ENCODE measurements at places on chromosomes 16 and 17.
A peak's percentile ranks its signal among the peaks of the same experiment; 100 is the strongest.

DNA sequence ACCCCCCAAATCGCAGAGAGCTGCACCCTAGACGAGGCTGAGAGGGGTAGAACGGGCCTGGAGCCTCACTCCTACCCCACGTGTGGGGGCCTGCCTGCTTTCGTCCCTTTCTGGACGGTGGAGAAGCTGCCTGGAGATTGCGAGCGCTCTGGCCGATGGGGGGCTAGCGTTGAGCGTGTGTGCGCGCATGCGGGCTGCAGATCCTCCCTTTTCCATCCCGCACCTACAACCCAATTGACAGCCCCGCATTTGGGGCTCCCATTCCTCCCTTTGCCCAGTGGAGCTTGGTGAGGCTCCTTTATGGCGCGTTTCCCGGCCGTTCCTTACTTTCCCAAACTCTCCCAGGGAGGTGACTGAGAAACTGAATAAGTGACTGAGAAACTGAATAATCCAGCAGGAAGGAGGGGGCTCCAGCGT is 907 bp upstream of the ESRP2 start:
- no peak for DNase-seq

- no peak for DNase-seq
These were observed 44.1 kb downstream of the DNAH17 start for GRCh38 chr17:78532922-78533640.

DNA sequence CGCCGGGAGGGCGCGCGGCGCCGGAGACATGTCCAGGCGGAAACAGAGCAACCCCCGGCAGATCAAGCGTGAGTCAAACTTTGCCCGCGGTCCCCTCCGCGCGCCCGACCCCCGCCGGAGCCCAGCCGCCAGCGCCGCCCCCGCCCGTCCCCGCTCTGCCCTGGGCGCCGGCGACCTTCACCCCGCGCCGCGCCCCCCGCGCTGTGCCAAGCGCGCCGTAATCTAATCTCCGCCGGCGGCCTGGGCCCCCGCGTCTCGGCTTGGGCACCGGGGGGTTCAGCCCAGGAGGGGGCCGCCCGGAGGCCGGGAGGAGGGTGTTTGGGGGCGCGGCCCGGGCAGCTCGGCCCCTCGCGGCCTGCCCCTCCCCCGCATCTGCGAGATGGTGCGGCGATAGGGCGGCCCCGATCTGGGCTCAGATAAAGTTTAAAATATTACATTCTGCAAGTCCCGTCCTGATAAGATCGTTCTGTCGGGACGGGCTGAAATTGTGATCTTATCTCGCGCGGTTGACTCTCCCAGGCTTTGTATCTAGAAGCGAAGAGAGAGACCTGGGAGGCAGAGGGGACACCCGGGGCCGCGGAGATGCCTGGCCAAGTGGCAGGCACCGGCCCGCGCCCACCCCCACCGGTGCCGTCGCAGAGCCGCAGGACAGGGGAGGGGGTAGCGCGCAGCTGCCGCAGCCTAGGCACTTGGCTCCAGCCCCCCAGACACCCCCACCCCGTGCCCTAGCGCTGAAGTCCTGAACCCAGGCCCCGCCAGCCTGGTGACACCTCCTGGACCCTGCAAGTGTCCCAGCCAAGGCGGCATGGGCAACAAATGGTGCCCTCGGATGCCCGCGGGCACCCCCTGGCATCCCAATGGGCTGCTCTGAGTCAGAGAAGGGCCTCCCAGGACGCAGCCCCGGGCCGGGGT is 787 bp downstream of the ZFPM1 start:
- no peak for DNase-seq

GRCh38 chr17:27760069-27760885 is 40.1 kb downstream of the NOS2 start:
- DNase-seq: peak; percentile 50

- DNase-seq: no peak
These were observed 23.2 kb downstream of the ZNF652 start for GRCh38 chr17:49338883-49339282.

DNA sequence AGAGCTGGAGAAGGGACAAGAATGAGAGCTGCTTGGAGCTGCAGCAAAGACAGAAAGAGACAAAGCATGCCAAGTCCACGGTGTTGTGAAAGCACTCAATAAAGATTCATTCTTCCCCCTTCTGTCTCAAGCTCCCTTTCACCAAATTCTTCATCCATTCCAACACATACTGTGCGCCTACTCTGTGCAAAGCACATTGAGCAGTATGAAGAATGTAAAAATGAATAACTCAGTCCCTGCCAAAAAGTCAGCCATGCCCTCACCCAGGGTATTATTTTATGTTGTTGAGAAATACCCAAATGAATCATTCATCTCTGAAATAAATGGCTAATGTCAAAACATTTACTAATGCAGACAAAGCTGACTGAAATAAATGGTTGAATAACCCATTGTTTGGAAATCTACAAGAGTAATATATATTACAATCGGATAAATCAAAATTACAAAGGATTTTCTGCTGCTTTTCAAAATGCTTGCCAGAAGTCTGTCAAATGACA is 282.9 kb upstream of the IRX5 start:
- no peak for DNase-seq

- no peak for DNase-seq
These were observed 4.3 kb downstream of the CBLN1 start for GRCh38 chr16:49277386-49277742.

DNA sequence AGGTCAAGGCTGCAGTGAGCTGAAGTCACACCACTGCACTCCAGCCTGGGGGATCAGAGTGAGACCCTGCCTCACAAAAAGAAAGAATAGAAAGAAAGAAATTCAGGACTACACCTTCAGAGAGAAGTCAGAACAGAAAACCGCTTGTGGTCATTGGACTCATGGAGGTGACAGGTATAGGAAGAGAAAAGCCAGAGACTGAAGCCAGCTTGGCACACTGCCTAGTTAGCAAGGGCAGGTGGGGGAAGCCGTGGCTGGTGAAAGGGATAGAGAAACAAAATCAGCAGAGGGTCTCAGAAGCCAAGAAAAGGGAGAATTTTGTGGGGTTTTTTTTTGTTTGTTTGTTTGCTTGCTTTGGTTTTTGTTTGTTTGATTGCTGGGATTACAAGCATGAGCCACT is 32.9 kb upstream of the SKAP1 start:
- no peak for DNase-seq

- DNase-seq: no peak
These were observed 99.2 kb downstream of the SPACA3 start for GRCh38 chr17:33090806-33091205.

DNA sequence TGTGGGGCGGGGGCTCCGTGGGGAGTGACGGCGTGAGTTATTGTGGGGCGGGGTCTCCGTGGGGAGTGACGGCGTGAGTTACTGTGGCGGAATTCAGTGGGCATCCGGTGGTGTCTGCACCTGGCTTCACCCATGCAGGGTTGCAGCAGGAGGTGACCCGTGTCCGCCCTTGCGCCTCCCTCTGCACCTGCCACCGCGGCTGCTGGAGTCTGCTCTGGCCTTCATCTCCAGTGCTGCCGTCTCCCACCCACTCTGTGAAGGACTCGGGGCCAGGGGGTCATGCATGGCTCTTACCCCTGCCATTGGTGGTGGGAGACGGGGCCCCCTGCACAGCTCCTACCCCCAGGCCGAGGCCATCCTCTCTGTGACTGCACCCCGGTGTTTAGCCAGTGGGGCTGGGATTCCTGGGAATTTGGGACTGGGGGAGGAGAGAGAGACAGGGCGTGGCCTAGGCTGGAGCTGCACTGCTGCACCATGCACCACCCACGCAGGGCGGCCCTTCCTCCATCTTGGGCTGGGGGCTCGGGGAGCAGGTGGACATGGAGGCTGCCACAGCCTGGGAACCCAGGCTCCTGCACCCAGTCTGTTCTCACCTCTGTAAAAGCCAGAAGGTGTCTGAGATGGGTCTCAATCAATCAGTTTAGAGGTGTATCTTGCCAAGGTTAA is 1.3 kb upstream of the PABPN1L start:
- no peak for DNase-seq

DNA sequence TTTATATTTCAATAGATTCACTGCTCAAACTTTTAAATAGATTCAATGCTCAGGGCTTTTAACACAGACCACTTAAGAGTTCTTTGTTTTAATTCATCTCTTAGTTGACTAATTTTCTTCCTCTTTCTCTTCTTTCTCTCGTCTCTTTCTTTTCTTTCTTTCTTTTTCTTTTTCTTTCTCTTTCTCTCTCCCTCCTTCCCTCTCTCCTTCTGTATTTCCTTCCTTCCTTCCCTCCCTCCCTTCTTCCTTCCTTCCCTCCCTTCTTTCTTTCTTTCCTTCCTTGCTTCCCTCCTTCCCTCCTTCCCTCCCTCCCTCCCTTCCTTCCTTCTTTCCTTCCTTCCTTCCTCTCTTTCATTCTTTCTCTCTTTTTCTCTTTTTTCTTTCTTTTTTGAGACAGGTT is 104.4 kb downstream of the LYRM1 start:
- no peak for DNase-seq

DNA sequence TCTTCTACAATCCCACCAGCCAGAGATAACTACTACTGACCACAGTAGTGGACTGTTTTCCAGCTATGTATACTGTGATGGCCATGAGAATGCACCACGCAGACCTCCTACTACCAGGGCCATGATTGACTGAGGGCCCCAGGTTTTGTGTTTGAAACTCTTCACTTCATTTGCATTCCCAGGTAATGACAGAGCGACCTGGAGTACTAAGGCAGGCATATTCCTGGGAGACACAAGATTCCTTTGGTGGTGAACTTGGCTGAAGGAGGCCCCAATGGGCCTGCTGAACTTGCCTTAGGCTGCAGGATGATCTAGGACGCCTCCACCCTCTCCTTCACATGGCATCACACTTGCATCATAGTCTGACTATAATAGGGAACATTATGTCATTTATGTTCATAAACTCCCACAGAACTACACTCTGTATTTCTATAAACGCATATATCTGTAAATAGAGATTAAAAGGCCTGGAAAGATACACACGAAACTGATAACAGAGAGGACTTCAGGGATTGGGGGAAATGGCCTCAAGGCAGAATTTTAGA is 30.4 kb downstream of the CLEC19A start:
- DNase-seq: no peak

Measured in stimulated activated CD8-positive, alpha-beta memory T cell treated with anti-CD3 and anti-CD28 coated beads, Interleukin-7, amount 100 ng/mL, for 1 hour (primary cell).